ENCODE measurements at places on chromosomes 1 and 21.
A peak's percentile ranks its signal among the peaks of the same experiment; 100 is the strongest.

DNA sequence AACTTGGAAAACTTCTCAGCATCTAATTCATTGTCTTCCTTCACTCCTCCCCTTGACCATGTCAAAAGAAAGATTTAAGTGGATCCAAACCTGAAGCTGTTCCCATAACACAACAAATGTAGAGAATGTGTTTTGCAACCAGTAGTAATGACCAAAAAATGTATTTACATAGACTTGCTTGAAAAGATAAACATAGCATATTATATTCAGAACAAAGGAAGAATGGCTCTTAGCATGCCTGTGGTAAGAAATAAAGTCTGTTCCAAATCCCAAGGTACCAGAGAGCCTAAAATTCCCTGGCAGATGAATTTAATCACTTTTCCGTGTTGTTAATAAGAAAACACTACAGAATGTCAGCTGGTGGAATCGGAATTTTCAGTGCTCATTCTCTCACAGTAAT lies 36.8 kb downstream of the FMO3 start:
- no peak for DNase-seq

DNA sequence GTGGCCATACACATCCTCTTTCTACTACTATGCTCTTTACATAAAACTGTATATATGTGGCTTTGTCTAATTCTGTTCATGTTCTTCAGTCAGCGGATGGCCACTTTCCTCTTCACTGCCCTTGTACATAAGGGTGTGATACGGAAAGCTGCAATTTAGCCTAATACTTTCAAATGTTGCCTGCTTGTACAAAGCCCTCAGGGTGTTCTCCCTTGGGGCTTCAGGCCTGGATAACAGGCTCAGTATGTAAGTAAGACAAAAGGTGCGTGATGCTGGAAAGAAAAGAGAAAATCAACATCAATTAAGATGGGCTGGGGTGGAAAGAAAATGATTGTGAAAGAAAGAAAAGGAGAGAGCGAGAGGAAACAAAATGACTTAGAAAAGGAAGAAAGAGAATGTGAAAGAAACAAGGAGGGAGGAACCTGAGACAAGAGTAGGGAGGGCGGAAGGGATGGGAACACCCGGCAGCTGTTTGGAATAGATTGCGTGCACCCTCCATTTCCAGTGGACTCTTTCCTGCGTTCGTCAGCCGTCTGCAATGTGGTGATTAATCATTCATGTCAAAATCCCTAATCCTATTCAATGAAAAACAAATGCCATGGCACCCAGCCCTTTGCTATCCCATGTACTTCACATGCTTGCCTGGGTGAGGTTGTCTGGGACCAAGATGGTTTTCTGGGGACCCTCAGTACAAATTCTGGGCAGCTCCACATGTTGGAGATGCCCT lies 553.6 kb downstream of the NUF2 start:
- DNase-seq, result no peak

GRCh38 chr1:36349839-36350238 lies 26.4 kb upstream of the EVA1B start:
- no peak for DNase-seq

DNA sequence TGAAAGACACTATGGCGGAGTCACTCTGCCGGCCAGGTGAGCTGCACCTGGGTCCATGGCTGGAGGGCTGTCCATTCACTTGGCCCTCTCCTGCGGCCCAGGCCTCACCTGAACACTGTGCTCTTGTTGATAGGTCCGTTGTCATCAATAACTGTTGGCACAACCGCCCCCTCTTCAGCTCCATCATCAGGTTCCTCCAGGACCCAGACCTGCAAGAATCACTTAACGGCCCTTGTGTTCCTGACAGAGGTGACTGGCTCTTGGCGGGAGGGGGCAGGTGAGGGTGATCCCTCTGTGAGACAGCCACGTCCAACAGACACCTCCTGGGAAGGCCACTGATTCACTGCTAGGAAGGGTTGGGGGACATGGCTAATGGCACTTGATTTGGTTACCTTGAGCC lies 54.9 kb downstream of the INAVA start:
- no peak for DNase-seq

DNA sequence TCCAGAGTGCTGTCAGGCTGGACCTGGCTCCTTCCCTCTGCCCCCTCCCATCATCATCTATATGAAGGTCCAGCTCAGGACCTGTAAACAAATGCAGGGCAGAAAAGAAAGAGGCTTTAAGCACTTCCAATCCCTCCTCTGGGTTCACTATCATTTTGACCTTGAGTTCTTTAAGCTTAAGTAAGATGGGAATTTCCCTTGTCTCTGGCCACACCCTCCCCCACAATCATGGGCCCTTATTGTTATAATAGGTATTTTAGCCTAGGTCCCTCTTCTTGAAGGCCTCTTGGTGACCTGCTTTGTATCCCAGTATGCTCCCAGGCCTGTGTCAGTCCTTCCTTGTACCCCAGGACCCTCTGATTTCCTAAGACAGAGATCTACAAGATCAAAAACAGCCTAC lies 45.1 kb upstream of the EPS15 start:
- DNase-seq, result no peak

DNA sequence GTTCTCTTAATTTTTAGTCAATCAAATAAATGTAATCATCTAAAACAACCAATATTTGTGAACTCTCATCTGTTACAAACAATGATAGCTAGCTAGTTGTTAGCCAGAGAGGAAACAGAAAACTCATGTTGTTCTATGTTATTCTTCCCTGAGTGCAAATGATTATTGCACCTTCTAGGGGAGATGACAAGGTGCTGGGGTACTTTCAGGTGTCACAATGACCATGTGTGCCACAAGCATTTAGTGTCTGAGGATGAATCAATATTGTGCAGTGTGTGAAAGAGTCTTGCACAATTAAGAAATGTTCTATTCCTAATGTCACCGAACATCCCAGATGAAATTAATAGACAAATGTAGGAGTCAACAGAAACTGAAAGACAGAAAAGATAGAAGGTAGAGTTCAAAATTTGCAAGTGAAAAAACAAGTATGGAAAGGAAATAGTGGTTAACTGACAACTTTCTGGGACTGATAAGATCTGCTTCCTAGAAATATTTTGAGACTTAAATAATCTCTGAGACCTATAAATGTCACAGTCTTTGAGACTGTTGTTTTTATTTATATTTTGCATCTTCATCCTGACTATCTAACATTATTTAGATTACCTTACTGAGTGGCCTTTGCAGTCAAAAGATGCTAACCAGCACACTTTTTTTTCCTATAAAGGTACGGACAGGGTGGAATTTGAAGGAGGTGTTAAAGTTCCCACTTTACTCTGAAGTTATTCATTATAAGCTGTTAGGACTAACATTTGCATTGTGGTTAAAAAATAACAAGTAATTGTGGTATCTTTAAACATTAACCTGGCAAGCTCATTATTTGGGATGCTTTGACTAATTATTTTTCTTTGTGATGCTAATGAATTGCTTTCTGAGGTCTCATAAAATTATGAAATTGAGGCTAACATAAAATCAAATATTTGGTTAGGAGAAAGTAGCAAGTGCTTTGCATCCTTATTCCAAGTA lies 21.6 kb upstream of the DPYD start:
- DNase-seq, result no peak

DNA sequence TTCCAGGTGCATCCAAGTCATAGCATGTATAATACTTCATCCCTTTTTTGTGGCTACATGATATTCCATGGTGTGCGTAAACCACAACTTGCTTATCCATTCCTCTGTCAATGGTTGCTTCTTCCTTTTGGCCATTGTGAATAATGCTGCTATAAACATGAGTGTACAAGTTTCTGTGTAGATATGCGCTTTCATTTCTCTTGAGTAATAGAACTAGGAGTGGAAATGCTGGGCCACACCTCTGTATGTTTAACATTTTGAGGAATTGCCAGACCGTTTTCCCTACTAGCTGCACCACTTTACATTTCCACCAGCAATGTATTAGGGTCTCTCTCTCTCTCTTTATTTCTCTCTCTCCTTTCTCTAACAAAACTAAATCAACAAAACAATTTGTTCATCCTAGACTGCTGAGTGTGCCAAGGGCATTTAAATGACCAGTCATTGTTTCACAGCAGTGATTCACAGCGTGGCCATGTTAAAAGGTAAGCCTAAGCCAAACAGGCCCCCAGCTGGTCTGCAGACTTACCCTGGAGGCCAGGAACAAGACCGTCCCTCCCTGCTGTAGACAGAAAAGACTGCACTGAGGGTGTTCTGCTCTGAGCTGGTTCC lies 53.2 kb upstream of the LYST start:
- DNase-seq, result no peak

DNA sequence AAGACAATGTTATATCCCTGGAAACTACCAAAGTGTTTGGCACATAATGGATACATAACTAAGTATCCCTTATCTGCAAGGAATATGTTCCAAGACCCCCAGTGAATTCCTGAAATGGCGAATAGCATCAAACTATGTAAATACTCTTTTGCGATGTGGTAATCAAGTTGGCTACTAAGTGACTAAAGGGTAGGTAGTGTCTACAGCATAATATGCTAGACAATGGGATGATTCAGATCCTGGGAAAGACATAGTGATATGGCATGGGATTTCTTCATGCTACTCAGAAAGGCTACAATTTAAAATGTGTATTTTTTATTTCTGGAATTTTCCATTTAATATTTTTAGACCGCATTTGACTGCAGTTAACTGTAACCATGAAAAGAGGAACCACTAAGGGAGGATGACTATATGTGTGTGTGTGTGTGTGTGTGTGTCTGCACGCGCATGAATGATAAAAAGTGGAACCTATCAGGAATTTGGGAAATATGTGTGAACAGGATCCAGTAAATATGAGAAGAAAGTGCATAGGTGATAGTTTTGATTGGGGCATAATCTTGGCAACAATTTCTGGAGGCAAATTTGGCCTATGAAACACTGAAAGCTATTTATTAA lies 1899.9 kb downstream of the NCAM2 start:
- no peak for DNase-seq

GRCh38 chr1:149942207-149942606 lies 5.5 kb upstream of the MTMR11 start:
- DNase-seq, result no peak

DNA sequence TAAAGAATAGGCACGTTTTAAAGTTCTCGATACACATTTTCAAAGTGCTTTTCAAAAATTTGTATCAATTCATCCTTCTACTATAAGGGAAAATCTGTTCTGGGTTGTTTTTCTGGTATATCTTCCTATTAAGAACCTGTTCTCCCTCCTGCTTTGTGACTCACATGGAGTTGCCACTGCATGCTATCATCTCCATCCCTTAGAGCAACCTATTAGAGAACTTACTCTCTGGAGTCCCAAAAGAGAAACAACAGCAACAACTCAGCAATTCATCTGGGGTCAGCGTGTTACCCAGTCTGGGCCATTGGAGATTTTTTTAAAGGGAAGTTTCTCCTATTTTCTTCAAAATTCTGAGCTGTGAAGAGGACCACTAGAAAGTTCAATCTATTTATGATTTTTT lies 227.4 kb downstream of the HLX start:
- no peak for DNase-seq

GRCh38 chr1:47187231-47187925 lies 2.5 kb downstream of the PDZK1IP1 start:
- DNase-seq, result no peak

DNA sequence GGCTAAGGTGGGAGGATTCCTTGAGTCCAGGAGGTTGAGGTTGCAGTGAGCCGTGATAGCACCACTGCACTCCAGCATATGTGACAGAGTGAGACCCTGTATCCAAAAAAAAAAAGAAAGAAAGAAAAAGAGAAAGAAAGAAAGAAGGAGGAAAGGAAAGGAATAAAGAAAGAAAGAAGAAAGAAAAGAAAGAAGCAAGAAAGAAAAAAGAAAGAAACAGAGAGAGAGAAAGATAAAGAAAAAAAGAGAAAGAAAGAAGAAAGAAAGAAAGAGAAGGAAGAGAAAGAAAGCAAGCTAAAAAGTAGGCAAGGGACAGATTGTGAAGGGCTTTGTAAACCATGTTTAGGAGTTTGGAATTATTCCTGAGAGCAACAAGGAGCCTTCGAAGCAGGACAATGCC lies 80.1 kb downstream of the MAB21L3 start:
- DNase-seq, result no peak

GRCh38 chr1:115850937-115851336 lies 10.0 kb upstream of the NHLH2 start:
- no peak for DNase-seq

DNA sequence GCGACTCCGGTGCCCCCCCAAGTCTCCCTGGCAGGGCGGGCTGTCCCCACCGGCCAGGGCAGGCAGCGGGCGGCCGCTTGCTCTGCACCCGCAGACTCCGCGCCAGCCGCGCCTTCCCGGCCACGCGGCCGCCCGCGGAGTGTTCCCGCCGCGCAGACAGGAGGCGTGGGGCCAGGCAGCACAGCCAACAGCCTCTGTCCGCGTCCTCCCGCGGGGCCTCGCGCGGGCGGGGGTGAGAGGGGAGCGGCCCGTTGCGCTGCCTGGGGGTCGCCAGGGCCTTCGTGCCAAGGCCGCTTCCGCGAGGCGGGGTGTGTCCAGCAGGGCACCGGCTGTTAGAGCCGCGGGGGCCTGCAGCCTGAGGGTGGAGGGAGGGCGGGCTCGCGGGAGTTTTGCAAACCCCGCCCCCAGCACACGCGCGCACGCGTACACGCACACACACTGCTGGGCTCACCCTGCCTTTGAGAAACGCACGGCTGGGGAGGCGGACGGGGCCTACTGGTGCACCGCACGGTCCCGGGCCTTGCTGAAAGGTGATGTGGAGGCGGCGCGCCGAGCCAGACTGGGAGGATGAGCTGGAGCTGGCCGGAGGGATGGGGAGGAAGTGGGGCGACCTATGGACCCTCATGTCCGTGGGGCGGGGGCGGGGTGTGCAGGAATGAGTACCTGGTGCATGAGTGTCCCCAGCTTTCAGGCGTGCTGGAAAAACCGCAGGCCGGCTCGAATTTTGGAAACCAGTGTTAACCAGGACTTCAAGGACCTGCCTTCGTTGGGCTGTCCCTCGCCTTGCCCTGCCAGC lies 41.5 kb downstream of the KIAA1614 start:
- DNase-seq, result peak; percentile 76

- no peak for DNase-seq
Measured at GRCh38 chr1:19468397-19468956, 16.9 kb downstream of the CAPZB start.

DNA sequence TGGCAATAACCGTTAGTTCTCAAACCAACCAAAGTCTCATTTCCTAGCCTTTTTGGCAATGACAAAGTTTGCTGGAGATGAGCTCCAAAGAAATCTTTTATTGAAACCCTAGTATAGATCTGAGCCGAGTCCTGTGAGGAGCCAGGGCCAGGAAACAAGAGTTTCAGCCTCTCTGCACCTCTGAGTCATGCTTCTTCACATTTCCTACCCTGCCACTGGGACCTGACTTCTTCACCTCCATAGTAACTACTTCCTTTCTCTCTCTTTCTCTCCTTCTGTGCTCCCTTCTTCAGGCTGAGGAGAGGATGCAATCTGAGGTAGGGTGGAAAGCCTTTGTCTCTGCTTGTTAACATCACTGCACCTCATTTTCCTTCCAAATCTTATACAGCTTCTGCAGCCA lies 38.7 kb upstream of the IPO9 start:
- DNase-seq, result peak; percentile 74

DNA sequence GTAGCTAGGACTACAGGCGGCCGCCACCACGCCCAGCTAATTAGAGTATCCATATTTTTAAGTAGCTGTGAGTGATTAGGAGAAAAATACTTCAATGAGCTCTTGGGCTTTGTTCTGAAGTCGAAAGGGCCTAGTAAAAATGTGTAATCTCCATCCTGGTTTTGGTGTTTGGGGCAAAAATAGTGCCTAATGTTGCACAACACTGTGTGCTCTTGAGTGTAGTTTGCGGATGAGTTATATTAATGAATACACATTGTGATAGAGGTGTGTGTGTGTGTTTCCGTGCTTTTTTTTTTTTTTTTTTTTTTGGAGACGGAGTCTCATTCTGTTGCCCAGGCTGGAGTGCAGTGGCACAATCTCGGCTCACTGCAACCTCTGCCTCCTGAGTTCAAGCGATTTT lies 6.3 kb upstream of the ARID1A start:
- DNase-seq, result no peak

Data from ascending aorta (tissue), 2 donors.